HCT116 (cell line): ENCODE measurements at places on chromosomes 1 and 21. TPM values are rescaled to one million over a fixed set of nuclear protein-coding genes. Genes with fewer than 3 reads are reported as not detected.

GRCh38 chr1:95475686-95476457 is 241.9 kb downstream of the RWDD3 start:
- H3K4me1 ChIP-seq: no peaks in the 10 kb centered on the region
- no peaks in the 10 kb centered on the region for H3K27me3 ChIP-seq
- DNase-seq: no peak
- H3K36me3 ChIP-seq: no peaks in the 10 kb centered on the region
- H3K27ac ChIP-seq: no peak overlapping the region

DNA sequence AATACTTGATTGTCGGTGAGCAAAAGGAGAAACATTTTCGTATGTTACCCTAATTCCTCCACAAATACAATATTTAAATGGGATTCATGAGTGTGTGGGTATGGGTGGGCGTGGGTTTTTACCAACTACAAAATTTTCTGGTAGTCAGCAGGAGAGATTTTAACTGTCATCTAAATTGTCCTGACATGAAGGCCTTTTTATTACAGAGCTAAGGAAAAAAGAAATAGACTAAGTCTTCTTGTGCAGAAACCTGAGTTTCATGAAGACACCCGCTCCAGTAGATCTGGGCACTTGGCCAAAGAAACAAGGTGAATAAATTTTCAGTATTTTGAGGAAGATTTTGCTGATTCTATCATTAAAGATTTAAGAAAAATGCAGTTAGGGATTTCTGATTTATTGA is 752 bp downstream of the RGS18 start:
- H3K4me3 ChIP-seq: no peak overlapping the region
- H3K36me3 ChIP-seq: no peaks in the 10 kb centered on the region

- no peaks in the 10 kb centered on the region for H3K27me3 ChIP-seq
- H3K27ac ChIP-seq: no peak overlapping the region
- no peaks in the 10 kb centered on the region for H3K36me3 ChIP-seq
- no peaks in the 10 kb centered on the region for H3K4me1 ChIP-seq
- no peak overlapping the region for H3K4me3 ChIP-seq
- DNase-seq: no peak
These were observed 19.6 kb downstream of the CDKN2C start for GRCh38 chr1:50989694-50990093.

MYCBP gene
- 40.2 TPM for total RNA-seq

DNA sequence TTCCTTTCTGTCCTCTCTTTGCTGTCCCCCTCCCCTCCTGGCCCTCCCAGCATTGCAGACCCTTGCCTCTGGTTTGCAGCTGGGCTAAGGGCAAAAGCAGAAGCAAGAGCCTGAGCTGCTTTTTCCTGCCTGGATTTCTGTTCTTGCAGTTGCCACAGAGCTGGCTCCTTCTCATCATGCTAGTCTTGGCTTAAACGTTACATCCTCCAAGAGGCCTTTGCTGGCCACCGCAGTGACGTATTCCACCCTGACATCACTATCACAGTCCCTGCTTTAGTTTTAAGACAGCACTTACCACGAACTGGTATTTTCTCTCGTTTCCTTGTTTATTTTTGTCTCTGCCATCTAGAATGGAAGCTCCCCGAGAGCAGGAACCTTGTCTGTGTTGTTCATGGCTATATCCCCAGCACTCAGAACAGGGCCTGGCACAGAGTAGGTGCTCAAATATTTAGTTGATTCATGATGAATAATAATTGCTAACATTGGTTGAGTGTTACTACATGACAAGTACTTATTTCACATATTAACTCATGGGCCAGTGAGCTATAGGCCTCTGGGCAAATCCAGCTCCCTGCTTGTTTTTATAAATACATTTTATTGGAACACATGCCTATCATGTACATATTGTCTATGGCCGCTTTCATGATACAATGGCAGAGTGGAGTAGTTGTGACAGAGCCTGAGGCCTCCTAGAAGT is 13.2 kb upstream of the CSF1 start:
- no peaks in the 10 kb centered on the region for H3K36me3 ChIP-seq
- no peaks in the 10 kb centered on the region for H3K27me3 ChIP-seq
- no peak overlapping the region for H3K27ac ChIP-seq
- H3K4me1 ChIP-seq: peaks cover 10% of the 10 kb centered on the region
- no peak for DNase-seq

CYP4A22 gene
- total RNA-seq: not detected

DNA sequence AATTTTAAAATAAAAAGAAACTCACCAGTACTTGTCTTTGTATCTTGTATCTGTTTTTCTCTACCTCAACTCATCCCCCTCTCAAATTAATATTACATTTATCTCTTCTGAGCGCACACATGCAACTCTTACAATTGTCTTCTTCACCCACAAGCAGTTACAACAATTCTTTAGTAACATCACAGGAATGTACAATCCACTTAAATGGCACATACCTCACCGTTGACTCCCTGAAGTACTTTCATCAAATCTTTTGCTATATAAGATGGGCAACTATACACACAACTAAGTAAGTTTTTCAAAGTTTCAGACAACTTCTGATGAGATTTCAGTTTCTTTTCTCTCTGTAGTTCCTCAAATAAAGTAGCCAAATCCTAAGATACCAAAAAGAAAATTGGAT is 28.3 kb downstream of the HEATR1 start:
- no peak for DNase-seq
- no peak overlapping the region for H3K4me3 ChIP-seq
- no peak overlapping the region for H3K27ac ChIP-seq

OR2T4 gene
- total RNA-seq: not detected

OR2T2 gene
- total RNA-seq: not detected

TCEA3 gene
- total RNA-seq: 3.7 TPM

- no peak overlapping the region for H3K27ac ChIP-seq
- H3K27me3 ChIP-seq: no peaks in the 10 kb centered on the region
- DNase-seq: no peak
- H3K36me3 ChIP-seq: no peaks in the 10 kb centered on the region
- H3K4me3 ChIP-seq: no peak overlapping the region; the same call in 1 of the 2 replicates
These were observed 917 bp downstream of the MEX3A start for GRCh38 chr1:156081180-156081916.

MEX3A gene
- total RNA-seq: 6.1 TPM

GRCh38 chr1:235403593-235403992 is 36.4 kb downstream of the TBCE start:
- H3K4me1 ChIP-seq: peaks cover 29% of the 10 kb centered on the region
- DNase-seq: no peak
- no peak overlapping the region for H3K4me3 ChIP-seq
- H3K27me3 ChIP-seq: no peaks in the 10 kb centered on the region

- no peaks in the 10 kb centered on the region for H3K4me1 ChIP-seq
- no peaks in the 10 kb centered on the region for H3K36me3 ChIP-seq
- DNase-seq: no peak
- no peak overlapping the region for H3K27ac ChIP-seq
- no peak overlapping the region for H3K4me3 ChIP-seq
These were observed 605.9 kb downstream of the NPHP4 start for GRCh38 chr1:5386371-5386770.
